NCI-H774 (cell line): ENCODE measurements at places on chromosomes 2 and 18.

DNA sequence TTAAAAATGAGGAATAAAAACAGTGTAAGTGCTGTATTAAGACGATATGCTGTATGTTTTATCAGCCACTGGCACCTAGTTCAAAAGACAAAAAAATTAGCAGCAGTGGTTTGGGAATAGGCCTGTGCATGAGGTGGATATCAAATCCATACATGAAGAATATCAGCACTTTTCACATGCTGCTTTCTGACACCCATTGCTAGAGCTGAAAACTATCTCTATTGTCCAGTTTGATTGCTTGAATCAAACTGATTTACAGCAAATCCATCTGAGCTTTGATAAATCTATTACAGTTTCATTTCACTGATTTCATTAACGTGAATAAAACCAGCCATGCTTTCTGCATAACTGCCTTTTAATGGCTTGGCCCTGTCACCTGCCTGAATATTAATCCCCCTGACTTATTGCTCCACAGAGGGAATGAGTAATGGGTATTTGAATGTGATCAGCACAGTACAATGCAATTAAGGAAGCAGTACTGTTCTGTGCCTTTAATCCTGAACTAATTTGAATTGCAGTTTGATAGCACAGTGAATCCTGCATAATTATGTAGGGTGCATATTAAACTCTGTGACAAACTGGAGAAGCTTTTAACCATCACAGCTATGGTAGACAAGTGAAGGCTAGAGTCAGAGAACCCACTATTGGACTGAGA is 154.0 kb downstream of the GPD2 start:
- no peak for DNase-seq

- DNase-seq, result no peak
Measured at GRCh38 chr2:55779459-55780421, 86.1 kb upstream of the PNPT1 start.

DNA sequence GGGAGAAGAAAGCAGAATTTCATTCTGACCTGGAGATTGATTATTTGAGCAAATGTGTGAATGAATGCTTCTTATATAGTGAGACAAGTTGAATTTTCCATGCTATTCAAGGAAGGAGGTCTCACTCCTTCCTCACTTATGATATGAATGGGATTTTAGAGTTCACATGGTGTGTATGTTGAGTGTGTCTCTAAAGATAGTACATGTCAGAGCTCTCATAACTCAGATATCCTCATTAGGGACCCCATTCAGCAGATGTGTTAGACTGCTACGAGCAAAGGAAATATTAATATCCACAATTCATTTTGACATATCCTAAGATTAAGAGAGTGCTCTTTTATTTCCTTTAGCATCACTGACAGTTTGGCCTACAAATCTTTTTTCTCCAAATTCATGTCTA is 368.5 kb downstream of the ARHGAP15 start:
- DNase-seq, result no peak

GRCh38 chr2:111209045-111209514 is 88.4 kb downstream of the BCL2L11 start:
- no peak for DNase-seq

GRCh38 chr18:72075040-72075439 is 469.1 kb downstream of the CBLN2 start:
- no peak for DNase-seq

DNA sequence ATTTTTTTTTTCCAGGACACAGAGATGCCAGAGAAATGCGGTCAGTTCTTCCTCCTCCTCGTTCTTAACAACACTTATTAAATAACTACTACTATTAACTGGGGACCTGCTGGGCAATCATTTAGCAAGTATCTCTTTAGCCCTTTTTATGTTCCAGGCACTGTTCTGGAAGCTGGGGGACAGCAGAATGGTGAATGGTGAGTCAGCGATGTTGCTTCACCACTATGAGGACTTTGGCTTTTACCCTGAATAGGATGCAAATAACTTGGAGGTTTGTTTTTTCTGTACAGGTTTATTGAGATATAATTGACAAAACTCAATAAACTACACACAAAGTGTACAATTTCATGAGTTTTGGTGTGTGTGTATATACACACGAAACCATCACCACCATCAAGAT is 179.9 kb upstream of the MSH6 start:
- DNase-seq, result no peak

DNA sequence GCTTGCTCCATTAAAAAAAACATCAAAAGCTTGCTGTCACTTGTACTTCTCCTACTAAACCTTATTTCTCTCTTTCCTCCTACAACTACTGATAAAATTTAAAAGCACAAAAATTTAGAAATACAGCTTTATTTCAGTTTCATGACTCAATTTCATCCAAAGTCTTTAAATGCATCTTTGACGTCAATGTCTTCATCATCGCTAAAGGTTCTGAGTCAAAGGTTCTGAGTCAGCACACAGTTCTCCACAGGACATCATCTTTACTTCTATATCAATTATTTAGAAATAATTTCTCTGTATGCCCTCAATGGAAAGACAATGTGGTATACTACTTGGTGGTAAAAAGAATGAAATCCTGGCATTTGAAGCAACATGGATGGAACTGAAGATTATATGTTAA is 163.9 kb upstream of the DNMT3A start:
- DNase-seq, result no peak
